ENCODE measurements at places on chromosomes 12 and 14. TPM values are rescaled to one million over a fixed set of nuclear protein-coding genes. Genes with fewer than 3 reads are reported as not detected.

The HCAR1 gene
- total RNA-seq, result 0.12 TPM

The NEUROD4 gene
- total RNA-seq, result not detected

DNA sequence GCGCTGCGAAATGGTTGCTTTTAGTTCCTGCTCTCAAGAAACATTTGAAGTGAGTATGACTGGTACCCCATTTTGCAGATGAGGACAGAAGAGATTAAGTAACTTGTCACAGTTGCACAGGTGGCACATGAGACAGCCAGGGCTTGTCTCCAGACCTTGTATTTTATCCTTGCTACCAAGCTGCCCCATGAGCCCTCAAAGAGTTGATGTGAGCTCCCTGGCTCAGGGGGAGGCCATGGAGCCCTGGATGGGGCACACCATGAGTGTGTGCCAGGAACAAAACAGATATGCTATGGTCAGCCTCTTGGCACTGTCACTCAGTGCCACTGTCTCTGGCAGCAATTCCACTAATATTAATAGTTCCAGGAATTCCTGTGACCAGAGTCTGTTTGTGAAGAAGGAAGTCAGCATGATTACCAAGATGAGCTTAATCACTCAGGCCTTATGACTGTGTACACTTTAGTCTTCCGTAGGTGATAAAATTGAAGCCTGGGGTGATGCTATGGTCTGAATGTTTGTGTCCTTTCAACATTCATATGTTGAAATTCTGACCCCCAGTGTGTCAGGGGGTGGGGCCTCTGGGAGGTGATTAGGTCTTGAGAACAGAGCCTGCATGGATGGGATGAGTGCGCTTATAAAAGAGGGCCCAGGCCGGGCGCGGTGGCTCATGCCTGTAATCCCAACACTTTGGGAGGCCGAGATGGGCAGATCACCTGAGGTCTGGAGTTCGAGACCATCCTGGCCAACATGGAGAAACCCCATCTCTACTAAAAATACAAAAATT is 806.8 kb downstream of the AACS start:
- DNase-seq, result peak; percentile 54

DNA sequence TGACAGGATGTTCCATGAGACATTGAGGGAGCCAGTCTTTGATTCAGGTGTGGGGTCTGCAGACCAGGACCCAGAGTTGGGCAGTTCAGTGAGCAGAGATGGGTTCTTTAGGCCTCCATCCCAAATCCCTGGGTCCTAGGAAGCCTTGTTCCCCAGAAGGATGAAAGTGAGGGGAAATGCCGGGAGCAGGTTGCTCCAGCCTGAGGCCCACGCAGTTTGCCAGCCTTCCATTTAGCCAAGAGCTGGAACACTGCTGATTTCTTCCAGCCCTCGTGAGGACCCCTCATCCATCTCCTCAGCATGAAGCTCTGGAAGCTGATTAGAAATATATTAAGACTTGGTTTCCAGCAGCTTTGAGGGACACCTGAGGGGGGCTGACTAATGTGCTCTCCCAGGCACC is 12.1 kb downstream of the C14orf132 start:
- DNase-seq, result no peak

GRCh38 chr12:110135806-110136205 is 11.6 kb downstream of the IFT81 start:
- DNase-seq, result no peak

GRCh38 chr14:33714527-33715226 is 236.2 kb downstream of the EGLN3 start:
- no peak for DNase-seq

GRCh38 chr12:45532113-45532512 is 197.4 kb upstream of the ARID2 start:
- DNase-seq, result no peak
